Thyroid gland (tissue), 4 donors: ENCODE measurements at places on chromosomes 7 and 10. TPM values are rescaled to one million over a fixed set of nuclear protein-coding genes. Genes with fewer than 3 reads are reported as not detected.

Gene SLC35G1
- 8.2 TPM for total RNA-seq

Gene CDK13
- 138 TPM for total RNA-seq

Gene ZNF107
- 8.5 TPM for total RNA-seq

Gene EMX2
- 1.0 TPM for total RNA-seq

Gene COG5
- 268 TPM for total RNA-seq

Gene CRPPA
- total RNA-seq: 2.9 TPM

Gene PDGFA
- total RNA-seq: 6.6 TPM
